ENCODE measurements at places on chromosomes 5 and 9.

GRCh38 chr5:113302120-113302519 is 132.7 kb downstream of the TSSK1B start:
- no peak for DNase-seq

GRCh38 chr5:5341531-5342292 is 80.8 kb upstream of the ICE1 start:
- DNase-seq: no peak

- no peak for DNase-seq
Measured at GRCh38 chr9:36492865-36493264, 79.8 kb upstream of the MELK start.

DNA sequence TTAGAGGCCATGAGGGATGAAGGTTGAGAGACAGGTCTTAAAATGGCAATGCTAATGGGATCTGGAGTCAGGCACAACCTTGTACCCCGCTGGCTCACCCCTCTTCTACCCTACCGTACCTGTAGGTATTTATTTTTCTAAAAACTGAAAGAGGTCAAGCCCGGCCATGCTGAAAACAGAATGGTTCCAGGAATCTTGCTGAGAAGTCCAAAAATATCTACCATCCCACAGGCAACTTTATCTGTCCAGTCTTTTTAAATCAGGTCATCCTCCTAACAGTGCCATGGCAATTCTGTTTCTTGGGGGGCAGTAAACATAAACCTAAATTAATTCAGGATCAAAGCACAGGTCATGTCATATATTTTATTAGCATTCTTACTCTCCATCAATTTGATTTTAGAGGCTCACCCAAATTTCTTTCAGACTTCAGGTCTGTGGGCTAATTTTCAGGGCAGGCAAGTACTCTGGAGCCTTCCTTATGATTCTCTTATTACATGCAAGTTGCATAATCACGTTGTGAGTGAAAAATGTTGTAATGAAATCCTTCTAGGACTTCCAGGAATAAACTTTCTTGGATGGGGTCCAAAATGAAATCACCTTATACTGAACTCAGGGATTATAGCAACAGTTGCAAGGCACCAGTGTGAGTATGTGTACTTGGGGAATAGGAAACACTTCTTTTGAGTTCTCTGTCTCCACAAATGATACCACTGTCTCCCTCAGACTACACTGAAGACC is 102.7 kb upstream of the NREP start:
- no peak for DNase-seq

- DNase-seq: no peak
Measured at GRCh38 chr5:41406424-41406823, 104.0 kb downstream of the PLCXD3 start.

- DNase-seq: no peak
Measured at GRCh38 chr5:178551059-178551458, 39.1 kb downstream of the COL23A1 start.

DNA sequence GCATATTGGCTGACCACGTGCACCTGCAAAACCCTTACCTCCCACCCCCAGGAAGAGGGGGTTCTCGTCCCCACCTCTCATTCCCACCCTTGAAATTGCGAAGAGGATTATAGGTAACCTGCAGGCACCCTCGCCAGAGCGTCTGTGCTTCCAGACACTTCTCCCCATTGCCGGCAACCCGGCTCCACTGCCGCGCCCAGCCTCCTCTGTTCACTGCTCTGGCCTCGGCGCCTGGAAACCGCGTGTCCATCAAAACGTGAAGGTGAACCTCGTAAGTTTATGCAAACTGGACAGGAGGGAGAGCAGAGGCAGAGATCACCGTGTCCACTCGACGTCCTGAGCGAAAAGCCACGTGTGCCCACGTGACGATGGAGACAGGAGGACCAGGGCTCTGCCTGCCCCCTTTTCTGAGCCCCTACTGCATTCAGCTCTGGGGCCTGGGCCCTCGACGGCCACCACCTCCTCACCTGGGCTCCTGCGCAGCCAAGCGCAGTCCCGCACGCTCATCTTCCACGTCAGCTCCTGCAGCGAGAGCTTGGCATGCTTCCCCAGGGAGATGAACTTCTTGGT is 1.9 kb downstream of the TERT start:
- no peak for DNase-seq

- no peak for DNase-seq
Measured at GRCh38 chr5:59346514-59346913, 547.0 kb downstream of the PDE4D start.

DNA sequence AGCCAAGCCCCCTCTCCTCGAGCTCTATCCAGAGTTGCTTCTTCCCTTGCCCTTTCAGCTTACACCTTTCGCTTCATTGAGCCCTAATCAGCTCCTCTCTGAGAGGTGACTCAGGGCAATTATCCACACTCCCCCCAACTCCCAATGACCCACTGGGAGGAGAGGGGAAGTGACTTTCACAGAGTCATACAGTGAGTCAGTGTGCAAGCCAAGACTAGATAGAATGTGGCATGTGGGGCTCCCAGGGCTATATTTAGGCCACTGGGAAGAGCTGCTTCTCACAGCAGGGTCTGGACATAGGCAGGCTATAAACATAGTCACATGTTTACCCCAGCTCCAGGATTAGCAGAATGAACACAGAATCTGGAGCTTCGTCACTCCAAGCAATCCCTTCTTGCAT is 57.4 kb downstream of the NRG2 start:
- no peak for DNase-seq

DNA sequence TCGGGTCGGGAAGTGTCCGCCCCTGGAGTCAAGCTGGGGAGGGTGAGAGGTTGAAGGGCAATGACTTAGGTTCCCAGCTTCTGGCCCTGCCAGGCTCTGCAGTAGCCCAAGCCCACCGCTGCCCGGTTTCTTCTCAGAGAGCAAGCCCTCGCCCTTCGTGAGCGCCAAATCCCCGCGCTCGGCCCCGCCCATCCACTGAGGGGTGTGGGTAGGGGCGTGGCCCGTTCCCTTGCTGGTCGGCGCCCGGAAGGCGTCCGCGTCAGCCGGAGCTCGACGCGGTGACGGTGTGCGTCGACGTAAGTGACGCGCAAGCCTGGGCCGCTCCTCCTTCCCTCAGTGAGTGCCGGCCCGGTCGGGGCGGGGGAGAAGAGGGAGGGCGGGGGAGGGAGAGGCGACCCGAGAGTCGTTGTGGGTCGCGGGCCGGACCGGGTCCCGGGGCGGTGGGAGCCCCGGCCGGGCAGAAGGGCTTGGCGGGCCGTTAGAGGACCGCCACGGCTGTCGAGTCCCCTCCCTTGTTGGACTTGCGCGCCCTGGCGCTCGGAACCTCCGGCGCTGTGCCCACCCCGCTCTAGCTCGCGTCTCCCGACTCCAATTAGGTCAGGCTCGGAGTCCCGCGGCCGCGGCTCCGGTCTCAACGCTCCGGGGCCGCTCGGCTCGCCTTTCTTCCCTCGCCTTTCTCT is 659 bp downstream of the ZNF131 start:
- peak; percentile 86 for DNase-seq

DNA sequence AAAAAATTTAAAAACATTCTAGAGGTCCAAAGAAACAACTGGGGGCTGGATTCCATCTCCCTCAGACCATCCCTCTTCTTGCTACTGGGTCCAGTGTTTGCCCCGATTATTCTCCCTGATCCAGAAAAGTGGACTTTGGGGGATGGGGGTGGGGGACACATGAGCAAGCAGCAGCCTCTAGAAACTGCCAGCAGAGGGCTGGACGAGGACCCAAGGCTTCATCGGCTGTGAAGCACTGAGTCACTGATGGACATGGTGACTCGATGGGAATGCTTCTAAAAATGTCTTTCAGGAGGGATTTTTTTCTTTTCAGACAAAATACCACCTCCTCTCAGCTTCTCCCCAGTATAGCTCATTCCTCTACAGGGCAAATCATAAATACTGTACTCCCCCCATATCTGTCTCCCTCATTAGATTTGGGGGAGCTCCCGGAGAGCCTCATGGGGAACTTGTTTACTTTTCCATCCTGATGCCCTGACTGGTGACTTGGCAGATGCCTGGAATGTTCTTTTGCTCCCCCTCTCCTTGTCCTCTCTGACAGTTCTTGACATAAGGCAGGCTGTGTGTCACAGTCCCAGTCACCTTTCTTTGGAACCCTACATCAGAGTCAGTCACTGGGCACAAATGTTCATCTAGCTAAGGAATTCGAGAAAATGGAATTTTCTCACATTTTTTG is 67.2 kb upstream of the STC2 start:
- no peak for DNase-seq

DNA sequence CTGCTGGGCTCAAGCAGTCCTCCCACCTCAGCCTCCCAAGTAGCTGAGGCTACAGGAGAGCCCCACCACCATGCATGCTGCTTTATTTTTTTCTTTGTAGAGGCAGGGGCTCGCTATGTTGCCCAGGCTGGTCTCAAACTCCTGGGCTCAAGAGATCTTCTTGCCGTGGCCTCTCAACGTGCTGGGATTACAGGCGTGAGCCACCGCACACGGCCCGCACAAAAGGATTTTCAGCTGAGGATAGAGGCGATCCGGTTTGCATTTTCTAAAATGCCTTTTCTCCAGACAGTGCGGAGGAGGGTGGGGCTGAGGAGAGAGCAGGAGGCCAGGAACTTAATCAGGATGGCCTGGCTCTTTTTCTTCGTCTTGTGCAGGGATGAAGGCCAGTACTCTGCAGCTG is 6.9 kb downstream of the HRH2 start:
- DNase-seq: no peak

Measured in NCI-H524 treated with DMSO at 0.1 percent for 48 hours (cell line).